ENCODE measurements at places on chromosomes 3 and 15.

GRCh38 chr15:69511716-69512340 is 59.2 kb downstream of the RPLP1 start:
- no peak for DNase-seq

DNA sequence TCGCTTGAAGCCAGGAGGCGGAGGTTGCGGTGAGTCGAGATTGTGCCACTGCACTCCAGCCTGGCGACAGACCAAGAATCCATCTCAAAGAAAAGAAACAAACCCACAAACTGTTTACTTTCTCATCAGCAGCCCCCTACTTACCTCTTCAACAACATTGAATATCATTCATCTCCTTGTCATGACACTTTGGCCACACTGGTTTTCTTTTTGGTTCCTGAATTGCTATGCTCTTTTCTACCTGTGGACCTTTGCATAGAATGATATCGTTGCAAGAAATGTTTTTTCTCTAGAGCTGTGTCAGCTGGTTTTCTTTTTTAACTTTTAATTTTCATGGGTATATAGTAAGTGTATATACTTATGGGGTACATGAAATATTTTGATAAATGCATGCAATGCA is 82.4 kb downstream of the CD200 start:
- no peak for DNase-seq

DNA sequence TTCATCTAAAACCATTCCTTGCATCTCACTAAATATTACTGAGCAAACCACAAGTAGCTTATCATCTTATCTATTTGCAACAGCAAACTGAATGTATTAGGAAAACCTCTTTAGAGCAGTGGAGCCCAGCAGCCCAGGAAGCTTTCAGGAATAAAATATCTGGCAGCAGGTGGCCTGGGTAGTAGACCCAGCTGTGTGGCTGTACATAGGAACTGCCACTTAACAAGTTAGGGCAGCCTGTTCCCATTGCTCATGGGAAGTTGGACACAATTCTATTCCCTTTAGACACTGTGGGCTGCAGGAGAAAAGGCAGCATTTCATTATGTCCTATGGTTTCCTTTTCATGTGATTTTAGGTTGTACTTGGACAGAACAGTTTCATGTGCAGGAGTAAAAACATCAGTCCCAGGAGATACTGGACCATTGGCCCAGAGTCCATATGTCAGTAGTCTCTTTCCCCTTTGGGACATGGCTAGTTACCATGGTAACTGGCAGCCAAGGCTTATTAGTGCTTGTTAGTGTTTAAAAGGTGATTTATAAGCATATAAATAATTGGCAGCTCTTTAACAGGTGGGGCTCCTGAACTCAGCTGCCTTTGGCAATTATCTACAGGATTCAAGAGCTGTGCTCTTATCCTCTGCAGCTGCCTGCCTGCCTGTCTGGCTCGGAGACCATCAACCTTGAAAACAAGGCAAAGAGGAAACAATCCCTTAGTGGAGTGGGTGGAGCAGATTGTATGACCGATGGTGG is 28.9 kb upstream of the LSAMP start:
- DNase-seq, result no peak

DNA sequence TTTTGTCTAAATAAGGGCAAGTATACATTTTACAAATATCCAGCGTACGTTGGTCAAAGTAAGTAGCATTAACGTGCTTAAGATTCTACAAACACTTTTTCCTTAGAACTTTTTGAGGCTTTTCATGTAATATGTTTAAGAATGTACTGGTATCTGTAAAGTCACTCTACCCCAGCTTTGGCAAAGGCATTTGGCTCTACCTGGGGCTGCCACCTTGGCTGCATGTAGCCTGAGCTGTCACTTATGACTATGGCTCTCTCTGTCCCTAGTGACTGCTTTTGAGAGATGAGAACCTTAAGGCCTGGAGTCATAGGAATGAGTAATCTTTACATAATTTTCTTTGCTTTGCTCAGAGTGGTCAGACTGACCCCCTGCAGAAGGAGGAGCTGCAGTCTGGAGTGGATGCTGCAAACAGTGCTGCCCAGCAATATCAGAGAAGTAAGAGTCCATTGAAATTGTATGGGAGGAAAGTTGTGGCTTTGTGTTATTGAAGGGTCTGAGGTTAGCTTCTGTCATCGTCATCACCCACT is 61.2 kb downstream of the IQGAP1 start:
- DNase-seq, result no peak

GRCh38 chr3:174329321-174329720 is 529.8 kb upstream of the NAALADL2 start:
- DNase-seq, result no peak

DNA sequence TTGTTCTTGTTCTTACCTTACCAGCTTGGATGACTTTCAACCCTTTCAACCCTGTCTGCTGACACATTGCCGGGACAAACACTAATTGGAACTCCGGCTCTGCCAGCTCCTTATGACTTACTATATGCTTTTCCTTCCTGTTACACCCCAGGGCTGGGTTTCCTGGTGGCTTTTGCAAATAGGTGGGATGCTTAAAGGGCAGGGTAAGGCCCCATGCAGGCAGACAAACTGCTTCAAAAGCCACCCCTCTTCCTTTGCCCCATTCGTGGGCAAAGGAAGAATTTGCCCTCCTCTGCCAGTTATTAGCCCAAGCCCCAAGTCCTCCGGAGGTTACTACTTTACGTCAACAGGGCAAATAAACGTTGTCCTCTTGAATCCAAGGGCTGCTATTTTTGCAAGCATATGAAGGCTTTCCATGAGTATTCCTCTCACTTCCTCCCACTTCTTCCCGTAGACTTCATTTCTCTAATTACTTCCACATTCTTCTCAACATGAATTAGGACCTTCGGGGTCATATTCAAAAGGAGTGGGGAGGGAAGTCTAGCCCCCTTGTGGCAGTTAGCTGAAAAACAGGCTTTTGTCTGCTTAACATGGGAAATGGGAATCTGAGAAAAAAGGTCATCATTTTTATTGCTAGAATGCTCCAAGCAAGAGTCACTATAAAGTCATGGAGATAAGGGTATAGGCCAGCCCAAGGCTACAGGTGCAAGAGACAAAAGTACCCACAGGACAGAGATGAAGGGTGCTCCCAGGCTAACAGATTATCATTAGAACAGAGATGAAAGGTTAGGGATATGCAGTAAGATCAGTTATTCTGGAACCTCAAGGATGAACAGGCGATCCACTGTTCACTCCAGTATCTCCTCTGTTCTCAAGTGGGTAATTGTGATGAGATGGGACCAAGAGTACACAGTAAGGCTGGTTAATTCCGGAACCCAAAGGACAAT is 56.3 kb upstream of the FSTL1 start:
- no peak for DNase-seq

DNA sequence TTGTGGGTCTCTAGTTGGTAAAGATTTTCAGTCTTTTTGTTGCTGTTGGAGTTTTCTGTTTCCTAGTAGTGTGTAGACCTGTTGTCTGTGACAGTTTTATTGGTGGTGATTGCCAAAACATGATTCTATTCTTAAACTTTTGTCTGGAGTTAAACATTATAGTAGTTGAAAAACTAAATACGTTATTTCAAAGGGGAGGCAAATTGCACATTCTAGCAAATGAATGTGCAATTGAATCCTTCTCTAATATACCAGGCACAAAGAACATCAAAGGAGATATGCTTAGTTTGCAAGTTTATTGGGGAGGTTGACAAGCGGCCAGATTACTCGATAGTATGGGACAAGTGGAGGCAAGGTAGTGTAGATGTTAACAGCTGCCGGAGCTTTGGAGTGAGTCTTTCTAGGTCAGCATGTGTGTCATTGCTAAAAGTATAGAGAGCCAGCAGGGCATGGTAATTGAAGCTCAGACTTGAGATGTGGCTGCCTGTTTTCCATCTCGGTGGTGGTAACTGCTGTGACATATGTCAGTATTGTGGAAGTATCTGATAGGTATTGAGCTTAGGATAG is 20.6 kb downstream of the CHD2 start:
- no peak for DNase-seq

- DNase-seq, result no peak
These were observed 127.3 kb downstream of the IGF1R start for GRCh38 chr15:98775498-98776230.

DNA sequence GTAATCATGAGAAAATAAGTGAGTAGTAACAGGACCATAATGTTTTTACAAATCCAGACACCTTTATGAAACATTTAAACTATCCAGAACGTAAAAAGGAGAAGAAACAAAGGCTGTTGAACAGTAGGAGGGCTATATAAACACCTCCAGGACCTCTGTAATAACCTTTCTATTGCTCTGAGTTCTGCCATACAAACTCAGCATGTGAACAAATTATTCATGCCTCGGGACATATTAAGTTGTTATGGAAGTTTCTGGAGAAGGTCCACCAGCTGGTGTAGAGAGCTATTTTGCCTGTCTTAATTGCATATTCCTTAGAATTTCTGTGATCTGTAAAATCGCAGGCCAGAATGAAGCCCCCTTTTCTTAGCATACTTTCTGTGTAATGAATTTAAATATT is 256.3 kb downstream of the UBE2E2 start:
- DNase-seq, result no peak

DNA sequence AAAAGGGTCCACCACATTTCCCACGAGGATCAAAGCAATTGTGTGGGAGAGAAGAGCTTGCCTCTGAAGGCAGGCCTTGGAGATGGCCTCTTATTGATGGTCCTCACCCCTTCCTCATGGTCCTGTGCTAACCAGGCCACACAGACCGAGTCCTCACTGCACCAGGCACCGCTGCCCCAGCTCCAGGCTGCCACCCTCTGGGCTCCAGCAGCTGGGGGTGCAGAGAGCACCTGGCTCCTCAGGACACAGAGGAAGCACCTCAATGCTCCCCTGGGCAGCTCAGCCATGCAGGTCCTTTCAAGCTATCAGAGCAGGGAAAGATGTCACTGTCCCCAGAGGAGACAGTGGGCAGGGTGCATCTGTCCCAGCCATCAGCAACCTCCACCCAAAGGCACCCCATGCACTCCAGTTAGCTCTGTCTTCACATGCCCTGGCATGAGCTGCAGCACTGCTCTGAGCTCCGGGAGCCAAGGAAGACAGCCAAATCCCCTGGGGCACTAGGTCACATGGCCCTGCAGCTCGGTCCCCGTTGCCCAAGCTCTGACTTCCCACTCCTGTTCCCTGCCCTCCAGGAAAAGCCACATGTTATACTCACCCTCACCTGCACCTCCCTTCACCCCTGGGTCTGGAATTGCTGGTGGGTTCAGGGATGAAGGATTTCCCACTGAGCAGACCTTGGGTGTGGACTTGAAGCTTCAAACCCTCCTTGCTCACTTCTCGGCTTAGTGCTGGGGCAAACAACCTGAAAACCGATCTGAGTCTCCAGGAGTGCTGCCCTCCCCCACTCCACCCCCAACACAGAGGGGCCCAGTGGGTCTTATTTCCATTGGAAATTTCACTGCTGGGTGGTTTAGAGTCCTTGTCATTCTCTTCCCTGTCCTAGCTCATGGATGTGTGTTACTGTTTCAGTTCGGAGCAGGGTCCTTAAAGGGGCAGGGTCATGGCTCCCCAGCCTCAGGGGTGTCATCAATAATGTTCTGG is 32.6 kb downstream of the ALS2CL start:
- DNase-seq, result peak; percentile 26

GRCh38 chr3:58793938-58794337 is 127.4 kb upstream of the FAM3D start:
- no peak for DNase-seq

- no peak for DNase-seq
These were observed 11.3 kb upstream of the THRB start for GRCh38 chr3:24505691-24506550.
